ENCODE measurements at places on chromosomes 13 and 19.

DNA sequence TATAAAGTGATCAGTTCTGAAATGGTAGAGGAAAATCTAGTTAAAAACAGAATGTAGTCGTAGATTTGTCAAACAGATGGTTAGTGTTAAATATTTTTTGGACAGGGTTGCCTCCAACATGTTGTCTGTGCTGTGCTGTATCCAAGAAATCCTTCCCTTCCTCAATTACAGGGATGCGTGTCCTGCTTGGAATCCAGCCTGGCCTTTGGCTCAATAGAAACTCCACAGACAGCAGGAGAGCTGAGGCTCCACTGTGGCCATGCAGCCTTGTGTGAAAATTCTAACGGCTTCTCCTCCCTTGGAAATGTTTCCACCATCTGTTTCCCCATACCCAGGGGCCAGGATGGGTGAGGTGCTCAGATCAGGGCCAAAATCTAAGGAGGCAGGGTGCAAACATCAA lies 67.7 kb upstream of the USP29 start:
- DNase-seq = no peak

GRCh38 chr13:41930154-41930553 lies 30.8 kb downstream of the VWA8 start:
- no peak for DNase-seq

DNA sequence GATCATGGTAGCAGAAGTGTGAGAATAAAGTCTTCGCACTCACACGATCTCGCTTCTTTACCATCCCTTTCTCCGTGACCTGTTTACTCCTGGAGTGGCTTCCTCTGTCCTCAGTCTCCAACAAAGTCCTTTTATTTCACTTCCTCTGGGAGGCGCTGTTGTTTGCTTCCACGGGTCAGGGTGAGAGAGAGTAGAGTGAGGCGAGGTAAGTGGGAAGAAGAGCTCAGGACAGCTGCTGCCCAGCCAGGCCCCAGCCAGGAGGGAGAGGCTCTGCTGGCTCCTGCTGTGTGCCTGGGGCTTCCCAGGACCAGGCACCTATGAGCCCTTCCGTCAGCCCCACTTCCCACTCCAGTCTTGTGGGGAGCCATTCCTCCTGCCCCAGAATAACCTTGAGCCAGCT lies 242.1 kb downstream of the FGF9 start:
- DNase-seq = no peak

- DNase-seq = no peak
Measured at GRCh38 chr13:100363874-100364273, 224.7 kb downstream of the GGACT start.

GRCh38 chr13:71589032-71589431 lies 278.0 kb downstream of the DACH1 start:
- DNase-seq = no peak

DNA sequence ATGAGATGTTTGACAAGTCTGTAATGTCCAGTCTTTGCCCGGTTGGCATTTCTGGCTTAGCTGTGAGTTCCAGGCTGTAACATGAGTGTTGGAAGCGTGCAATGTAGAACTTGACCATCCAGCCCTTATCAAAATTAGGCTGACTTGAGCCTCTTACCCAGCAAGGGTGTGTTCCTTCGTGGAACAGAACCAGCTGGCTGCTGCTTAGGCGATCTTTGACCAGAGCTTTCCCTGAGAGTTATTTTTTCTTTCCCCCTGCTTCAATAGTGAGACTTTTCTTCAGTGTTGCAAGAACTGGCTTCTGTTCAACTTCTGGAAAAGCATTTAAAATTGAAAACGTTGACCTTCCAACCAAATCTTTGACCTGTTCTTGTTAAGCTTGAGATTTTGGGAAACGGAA lies 6.5 kb downstream of the TNFSF13B start:
- no peak for DNase-seq

DNA sequence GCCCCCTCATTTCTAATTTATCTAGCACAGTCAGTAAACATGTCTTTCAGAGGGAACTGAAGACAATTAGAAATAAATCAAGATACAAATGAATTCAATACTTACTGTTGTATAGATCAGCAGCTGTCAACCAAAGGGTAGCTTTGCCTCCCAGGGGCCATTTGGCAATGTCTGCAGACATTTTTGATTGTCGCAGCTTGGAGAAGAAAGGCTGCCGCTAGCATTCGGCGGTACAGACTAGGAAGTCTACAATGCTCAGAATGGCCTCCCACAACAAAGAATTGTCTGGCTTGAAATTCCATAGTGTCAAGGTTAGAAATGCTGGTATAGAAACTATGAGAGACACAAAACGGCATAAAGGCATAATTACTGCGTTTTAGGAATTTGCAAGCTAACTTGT lies 91.6 kb downstream of the RGCC start:
- no peak for DNase-seq

DNA sequence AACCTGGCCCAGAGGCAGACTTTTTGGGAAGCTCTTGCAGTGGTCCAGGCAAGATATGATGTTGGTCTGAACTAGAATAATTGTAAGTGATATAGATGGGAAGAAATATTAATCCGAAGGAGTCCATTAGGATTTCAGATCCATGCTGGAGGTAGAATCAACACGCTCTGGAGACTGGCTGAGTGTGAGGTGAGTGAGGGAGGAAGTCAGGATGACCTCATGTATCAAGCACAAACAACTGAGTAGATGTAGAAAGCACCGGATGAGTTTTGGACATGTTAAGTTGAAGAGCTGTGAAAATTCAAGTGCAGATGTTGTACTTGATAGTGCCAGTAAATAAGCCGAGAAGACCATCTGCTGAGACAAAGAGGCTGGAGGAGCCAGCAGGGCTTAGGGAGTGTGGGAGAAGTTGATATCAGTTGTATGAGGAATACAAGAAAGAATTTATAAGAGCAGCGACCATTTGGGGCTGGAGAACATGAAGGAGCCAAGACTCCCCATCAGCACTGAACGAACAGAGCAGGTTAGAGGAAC lies 5.3 kb upstream of the CNMD start:
- no peak for DNase-seq

GRCh38 chr19:19054315-19054938 lies 9.4 kb upstream of the SLC25A42 start:
- DNase-seq = no peak

- DNase-seq = no peak
Measured at GRCh38 chr19:17671906-17672305, 16.2 kb downstream of the UNC13A start.

- no peak for DNase-seq
Measured at GRCh38 chr19:8877854-8878705, 45.9 kb downstream of the MBD3L1 start.

GRCh38 chr13:23268441-23268840 lies 87.7 kb downstream of the SGCG start:
- no peak for DNase-seq

DNA sequence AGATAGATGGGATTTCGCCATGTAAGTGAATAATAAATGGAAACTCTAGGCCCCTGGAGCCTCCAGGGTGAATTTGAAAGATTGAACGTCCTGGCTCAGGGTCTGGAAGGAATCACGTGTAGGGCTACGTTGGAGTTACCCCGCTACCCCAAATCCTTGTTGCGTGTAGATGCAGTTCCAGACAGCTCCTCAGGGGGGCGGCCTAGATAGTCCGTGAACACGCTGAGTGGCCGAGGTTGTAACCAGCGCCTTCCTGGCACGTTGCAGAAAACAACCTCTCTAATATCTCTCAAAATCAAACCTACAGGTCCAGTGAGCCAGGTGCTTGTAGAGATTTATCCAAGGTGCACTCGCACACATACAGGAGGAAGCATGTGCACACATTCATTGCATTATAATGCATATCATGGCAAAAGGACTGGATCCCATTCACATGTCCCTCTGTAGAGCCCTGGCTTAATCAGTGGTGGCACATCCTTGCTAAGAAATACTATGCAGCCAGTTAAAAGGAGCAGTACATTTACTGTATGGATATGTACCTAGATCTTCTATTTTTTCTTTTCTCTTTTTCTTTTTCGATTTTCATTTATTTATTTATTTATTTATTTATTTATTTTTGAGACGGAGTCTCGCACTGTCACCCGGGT lies 2.5 kb upstream of the KEAP1 start:
- DNase-seq = peak; percentile 58

DNA sequence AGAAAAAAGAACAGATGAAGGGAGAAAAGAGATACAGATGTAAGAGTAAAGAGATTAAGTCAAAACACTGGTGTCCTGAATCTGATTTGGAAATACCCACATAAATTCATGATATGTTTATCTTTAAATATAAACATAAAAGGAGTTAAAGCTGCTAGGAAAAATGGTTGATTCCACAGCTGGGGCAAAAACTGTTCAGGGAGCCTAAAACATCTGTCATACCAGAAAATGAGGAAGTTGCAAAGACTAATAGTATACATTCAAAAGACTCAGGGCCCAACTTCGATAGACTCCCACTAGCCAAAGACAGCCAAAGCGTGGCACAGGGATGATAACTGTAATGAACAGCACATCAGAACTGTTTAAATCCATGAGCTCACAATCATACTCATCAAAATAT lies 62.0 kb downstream of the ABCC4 start:
- DNase-seq = no peak

GRCh38 chr13:100209857-100210825 lies 121.2 kb downstream of the PCCA start:
- no peak for DNase-seq

DNA sequence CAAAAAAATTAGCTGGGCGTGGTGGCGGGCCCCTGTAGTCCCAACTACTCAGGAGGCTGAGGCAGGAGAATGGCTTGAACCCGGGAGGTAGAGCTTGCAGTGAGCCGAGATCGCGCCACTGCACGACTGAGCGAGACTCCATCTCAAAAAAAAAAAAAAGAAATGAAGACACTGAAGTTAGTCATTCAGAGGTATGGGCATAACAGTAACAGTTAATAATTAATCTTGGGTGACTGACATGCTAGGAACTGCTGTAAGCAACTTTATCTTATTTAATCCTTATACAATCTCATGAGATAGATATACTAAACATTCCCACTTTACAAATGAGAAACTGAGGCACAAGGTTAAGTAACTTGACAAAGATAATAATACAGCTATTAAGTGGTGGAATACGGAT lies 4.9 kb downstream of the SKA3 start:
- DNase-seq = no peak

GRCh38 chr13:107057028-107057631 lies 489.2 kb upstream of the ARGLU1 start:
- DNase-seq = no peak

GRCh38 chr19:51750400-51751094 lies 1.1 kb downstream of the FPR1 start:
- no peak for DNase-seq

DNA sequence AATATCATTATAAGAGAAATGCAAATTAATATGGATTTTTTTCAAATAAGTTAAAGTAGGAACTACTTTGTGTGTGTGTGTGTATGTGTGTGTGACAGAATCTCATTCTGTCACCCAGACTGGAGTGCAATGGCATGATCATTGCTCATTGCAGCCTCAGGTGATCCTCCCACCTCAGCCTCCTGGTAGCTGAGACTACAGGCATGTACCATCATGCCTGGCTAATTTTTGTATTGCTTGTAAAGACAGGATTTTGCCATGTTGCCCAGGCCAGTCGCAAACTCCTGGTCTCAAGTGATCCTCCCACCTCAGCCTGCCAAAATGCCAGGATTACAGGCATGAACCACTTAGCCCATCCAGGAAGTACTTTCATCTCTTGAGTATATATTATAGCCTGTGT lies 3.2 kb upstream of the ERVV-2 start:
- no peak for DNase-seq

DNA sequence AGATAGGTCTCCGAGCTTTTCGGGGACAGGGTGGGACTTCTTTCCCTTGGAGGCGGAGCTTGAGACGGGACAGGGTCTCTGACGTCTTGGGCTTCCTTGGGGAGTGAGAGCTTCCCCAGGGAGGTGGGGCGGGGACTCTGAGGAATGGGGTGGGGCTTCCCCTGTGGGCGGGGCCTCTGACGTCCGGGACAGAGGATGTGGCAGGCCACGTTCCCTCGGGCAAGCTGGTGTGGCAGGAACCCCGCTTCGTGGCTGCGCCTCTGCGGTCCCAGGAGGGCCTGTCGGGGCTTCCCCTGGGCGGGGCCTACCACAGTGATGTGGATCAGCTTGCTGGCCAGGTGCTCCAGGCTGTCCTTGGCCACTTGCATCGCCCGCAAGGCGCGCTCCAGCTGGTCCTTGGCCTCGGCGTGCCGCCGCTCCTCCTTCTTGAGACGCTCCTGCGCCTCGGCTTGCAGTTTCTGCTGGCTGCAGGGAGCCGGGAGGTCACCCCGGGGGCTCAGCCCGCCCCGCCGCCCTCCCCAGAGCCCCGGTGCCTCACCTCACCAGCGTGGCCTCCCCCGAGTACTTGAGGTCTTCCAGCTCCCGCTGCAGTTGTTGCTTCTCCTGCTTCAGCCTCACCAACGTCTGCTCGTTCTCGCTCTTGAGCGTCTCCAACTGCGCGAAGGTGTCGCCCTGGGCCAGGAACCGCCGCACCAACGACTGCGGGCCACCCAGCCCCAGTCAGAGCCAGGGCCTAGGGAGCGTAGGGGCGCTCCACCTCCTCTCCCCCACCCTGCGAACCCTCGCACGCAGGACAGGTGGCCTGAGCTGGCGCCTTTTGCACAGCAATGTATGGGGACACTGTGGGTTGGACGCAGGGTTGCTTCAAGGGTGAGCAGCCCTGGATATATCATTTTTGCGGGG lies 3.3 kb upstream of the RGL3 start:
- peak; percentile 36 for DNase-seq

DNA sequence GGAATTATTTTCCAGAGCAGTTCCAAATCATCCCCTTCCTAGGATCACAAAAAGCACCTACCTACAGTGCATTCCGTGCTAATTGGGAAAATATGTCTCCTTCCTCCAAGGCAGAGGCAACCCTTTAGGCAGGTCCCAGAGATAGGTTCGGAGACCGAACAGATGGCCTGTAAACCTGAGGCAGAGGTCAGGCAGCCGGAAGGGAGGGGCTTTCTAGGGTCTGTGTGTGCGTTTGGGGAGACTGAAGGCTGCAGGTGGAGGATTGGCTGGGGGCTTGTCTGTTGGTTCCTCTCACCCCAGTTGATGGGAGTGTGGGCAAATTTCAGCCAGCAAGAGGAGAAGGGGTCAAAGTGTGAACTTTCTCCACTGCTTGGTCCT lies 7.1 kb downstream of the KCNN4 start:
- DNase-seq = no peak

- no peak for DNase-seq
Measured at GRCh38 chr19:36113894-36114720, 568 bp downstream of the POLR2I start.

DNA sequence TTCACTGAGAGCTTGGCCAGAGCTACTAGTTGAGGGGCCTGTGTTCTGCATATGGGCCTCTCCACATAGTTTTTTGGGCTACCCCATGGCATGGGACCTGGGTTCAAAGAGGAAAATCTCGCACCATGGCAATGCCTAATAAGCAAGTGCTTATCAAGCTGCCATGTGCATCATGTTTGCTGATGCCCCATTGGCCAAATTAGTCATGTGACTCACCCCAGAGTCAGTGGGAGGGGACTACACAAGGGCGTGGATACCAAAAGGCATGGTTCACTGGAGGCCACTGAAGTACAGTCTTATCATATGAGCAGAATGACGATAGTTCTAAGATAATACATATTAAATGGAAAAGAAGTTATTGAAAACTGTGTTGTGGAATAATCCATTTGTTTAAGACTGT lies 214.8 kb downstream of the LMO7 start:
- no peak for DNase-seq

- DNase-seq = no peak
Measured at GRCh38 chr19:43584484-43584883, 8.9 kb downstream of the PINLYP start.
